Vagina (tissue), 2 donors: ENCODE measurements at places on chromosomes 13 and 19.
A peak's percentile ranks its signal among the peaks of the same experiment; 100 is the strongest.

GRCh38 chr13:33582121-33582520 is 235.8 kb upstream of the RFC3 start:
- DNase-seq = no peak

DNA sequence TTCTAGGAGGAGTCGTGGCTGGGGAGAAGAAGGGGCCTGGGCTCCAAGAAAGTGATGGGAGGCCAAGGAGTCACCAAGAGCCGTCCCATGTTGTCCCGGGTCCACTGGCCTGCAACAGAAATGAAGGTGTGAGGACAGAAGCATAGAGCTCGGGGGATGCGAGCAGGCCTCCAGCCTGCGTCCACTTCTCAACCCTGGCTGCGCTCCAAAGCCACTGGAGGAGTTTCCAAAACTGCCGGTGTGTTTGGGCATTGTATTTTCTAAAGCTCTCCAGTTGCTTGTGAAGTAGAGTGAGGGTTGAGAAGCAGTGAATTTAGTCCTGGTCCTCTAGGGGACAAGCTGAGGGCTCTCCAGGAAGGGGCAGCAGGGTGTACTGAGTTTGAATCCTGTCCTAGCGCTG is 13.0 kb downstream of the FFAR2 start:
- DNase-seq = no peak

- no peak for DNase-seq
Measured at GRCh38 chr19:410243-410781, 1.4 kb upstream of the C2CD4C start.

DNA sequence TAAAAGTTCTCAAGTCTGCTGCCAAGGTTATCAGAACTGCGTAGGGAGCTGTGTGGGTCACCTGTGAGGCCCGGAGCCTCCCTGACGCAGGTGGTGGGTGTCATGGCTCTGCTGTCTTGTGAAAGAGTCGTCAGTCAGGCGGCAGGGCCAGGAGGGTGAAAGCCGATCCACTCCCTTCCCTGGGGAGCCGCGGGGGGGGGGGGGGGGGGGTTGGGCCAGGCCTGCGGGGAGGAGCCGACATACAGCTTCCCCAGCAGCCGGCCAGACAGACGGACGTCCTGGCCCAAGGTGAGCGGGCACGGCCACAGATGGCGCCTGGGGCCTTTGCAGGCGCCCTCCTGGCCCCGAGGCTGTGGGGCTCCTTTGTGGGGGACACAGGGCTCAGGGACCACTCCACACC is 12.4 kb downstream of the SBNO2 start:
- DNase-seq = no peak

DNA sequence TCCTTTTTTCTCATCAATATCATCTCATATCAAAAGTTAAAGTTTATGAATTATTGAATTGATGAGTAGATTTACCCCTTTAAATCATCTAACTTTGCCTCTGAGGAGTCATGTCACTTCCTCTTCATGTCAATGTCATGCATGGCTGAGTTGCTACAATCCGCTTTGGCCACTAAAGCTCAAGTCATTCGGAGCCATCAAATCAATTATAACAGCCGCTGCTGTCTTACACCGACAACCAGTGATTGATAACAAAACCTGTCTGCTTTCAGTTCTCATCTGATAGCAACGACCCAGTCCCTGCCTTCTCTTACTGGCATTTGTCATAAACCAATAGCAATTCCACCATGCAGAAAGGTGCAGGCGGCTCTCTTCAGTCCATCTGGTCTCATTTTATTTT is 429.3 kb downstream of the DIAPH3 start:
- no peak for DNase-seq

GRCh38 chr19:19687090-19687489 is 18.5 kb downstream of the ZNF101 start:
- no peak for DNase-seq

- DNase-seq = no peak
Measured at GRCh38 chr13:111139873-111140561, 24.9 kb downstream of the ARHGEF7 start.

DNA sequence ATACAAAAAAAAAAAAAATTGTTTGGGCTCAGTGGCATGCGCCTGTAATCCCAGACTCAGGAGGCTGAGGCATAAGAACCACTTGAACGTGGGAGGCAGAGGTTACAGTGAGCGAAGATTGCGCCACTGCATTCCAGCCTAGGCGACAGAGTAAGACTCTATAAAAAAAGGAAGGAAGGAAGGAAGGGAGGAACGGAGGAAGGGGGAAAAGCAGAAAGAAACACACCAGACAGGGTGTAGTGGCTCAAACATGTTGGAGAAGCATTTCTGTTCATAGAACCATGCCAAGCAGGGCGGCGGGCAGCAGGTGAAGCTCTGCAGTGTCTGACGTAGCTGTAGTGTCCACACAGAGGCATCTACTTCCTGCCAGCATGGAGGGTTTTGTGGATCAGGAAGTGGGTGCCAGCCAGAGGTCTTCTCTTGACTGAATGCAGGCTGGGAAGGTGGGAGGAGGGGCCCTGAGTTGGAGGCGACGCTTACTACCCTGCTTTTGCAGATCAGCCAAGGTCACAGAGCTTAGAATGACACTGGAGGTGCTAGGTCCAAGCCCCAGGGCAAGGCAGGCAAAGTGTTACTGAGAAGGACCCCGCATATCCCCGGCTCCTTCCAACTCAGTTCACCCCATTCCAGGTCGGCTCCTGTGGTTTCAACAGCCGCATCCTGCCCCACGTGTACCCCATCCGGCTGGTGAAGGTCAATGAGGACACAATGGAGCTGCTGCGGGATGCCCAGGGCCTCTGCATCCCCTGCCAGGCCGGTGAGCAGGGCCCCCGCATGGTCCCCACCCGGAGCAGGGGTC is 11.6 kb upstream of the PGLS start:
- DNase-seq = no peak

DNA sequence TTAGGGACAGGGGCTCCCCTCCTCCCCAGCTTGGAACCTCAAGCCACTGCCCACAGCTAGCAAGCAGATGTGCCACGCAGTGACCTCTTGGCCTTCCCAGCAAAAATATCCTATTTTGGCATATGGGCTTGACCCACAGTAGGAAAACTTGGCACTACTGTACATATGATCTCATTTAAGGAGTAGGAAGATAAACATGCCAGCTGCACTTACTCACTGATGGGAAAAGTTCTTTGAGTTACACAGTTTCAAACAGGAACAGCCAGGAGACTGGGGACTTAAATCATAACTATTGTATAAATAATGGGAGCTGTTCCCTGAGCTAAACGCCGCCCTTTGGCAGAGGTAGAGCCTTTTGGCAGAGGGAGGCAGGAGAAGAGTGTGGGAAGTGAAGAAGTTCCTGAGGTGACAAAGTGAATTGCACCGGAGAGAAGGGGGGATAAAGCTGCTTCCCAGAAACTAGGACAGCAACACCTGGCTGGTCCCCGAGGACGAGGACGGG is 6.1 kb downstream of the SACS start:
- no peak for DNase-seq

DNA sequence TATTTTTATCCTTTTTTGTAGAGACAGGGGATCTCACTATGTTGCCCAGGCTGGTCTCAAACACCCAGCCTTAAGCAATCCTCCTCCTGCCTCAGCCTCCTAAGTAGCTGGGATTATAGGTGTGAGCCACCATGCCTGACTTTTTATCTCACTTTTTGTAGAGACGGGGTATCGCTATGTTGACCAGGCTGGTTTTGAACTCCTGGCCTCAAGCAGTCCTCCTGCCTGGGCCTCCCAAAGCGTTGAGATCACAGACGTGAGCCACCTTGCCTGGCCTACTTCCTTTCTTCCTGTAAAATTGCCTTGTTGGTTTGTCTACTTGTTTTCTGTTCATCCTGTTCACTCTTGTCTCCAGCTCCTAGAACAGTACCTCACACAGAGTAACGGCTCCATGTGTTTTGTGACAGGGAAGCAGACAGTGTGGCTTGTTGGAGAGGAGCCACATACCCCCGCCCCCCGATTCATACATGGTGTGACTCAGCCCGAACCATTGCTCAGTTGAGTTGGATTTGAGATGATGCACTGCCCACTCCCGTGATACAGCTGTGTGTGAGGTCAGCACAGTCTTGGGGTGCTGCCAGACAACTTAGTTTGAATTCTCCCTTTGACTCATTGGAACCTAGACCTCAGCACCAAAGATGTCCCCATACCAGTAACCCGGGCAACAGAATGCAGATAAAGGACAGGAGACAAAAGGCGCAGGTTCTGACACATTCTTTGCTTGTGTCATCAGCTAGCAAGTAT is 34.2 kb downstream of the GPR42 start:
- DNase-seq = no peak

GRCh38 chr13:49292742-49293486 is 45.2 kb downstream of the CDADC1 start:
- DNase-seq = no peak

DNA sequence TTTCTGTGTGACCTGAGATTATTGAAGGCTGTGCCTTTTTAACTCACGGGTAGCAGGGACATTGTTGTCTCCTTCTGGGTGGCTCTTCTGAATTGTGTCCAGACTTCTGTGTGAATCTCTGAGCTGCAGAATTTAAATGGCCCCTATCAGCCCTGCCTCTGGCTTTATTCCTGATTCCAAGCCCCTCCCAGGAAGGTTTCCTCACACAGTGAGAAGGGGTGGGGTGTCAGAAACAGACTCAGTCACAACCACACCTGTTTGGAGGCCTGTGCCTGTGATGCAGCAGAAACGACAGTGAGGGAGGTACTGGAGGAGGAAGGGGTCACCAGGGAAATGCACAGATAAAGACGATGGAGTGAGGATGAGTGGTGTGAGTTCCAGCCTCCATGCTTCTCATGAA is at the start of gene CLC:
Gene CLC, minus strand, starts transcription at position 139 of the 400 bp plus-strand sequence. Its CDS starts 77 bp downstream, at position 62.
- no peak for DNase-seq

DNA sequence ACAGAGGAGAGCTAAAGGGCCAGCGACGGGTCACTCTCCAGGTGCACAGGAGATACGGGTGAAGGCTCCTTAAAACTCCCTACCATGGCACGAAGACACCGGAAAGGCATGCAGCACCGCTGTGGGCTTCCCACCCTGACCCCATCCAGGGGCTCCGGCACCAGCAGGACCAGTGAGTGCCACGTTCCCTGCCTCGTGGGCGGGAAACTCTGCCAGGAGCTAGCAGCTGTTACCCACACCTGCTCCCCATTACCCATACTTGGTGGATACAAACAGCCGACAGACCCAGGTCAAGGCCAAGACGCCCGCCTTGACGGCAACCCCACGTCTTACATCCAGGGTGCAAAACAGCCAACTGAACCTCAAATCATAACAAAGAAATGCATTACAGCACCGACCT is 56.7 kb downstream of the GNG7 start:
- DNase-seq = no peak

- DNase-seq = no peak
Measured at GRCh38 chr13:47111499-47111898, 214.6 kb upstream of the HTR2A start.

DNA sequence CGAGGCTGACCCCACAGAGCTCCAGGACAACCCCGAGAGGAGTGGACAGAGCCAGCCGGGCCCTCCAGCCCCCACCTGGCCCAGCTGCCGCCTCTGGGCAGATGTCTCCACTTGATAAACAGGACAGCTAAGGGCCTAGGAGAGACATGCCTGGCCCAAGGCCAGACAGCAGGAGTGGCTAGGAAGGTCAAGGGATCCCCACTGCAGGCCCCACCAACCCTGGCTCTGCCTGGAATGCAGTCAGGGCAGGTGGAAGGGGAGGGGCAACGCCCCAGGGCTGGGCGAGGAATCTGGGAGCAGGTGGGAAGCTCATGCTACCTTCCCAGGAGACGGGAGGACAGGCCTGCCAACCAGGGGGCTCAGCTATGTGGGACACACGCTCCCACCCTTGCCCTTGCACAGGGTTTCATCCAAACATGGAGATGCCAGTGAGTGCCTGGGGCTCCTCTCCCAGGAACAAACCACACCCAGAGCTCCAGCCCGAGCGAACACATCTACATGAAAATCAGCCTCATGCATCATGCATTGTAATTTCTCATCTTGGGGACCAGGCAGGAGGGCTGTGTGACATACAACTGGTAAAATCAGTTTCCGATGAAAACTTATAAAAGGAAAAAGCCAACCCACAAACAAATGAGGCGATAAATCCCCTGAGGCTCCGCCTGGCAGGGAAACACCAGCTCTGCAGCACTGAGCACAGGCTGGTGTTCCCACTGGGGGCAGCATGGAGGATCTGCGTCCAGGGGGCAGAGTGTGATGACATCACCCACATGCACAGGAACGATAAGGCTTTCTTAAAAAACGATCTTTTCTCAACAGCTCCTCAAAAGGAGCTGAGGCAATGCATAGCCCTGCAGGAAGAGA is 25.0 kb downstream of the SH3GL1 start:
- no peak for DNase-seq

- peak; percentile 64 for DNase-seq
Measured at GRCh38 chr13:111953546-111954178, 113.3 kb upstream of the SOX1 start.

GRCh38 chr13:72390909-72391308 is 336.5 kb downstream of the MZT1 start:
- DNase-seq = no peak

DNA sequence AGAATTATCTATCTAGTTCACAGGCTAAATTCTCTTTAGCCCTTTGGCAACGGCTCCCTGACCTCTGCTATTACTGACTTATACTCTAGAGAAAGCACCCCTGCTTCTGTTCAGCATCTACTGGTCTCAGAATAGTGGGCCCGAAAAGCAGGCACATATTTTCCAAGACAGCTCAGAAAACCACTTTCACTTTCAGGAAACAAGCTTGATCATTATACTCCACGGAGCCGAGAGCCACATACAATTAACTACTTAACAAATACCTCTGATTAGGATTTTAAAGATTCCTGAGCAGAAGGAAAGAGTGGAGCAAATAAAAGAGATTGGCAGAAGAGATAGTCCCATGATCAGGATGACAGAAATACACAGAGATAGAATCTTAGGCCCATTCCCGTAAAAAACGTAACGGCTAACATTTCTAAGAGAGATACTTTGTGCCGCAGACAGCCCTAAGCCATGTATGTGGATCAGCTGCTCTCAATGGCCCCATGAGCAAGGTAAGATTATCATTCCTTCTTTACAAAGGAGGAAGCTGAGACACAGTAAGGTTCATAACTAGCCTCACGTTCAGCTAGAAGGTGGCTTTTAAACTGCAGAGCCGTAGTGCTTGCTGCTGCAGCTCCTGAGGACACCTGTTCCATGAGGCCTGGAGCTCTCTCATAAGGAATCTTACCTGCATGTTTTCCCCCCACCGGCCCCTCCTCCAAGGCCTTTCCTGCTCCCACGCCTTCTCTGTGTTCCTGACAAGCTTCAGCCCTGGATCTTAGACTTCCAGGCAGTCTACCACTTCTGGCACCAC is 227.2 kb downstream of the FOXO1 start:
- no peak for DNase-seq
